ENCODE measurements at places on chromosomes 3 and 15.

- DNase-seq, result no peak
These were observed 46.2 kb upstream of the PLCL2 start for GRCh38 chr3:16838561-16838960.

- DNase-seq, result no peak
These were observed 236.0 kb downstream of the VPS13C start for GRCh38 chr15:61824291-61824690.

DNA sequence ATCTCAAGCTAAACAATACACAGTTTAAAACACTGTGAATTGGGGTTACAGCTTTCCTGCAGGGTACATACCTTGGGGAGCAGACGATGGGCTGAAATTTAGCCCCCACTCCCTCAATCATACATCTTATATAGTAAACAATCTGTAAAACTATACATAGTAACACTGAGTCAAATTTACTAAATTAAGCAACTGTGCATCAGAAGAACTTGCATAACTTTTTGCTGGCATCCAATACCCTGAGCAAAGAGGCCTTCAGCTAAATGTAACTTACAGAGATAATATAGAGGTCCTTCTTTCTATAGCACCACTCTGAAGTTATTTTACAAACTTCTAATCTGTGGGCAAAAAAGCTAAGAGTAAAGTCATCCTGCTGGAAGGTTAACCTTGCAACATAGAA lies 603.6 kb upstream of the TGFBR2 start:
- no peak for DNase-seq

DNA sequence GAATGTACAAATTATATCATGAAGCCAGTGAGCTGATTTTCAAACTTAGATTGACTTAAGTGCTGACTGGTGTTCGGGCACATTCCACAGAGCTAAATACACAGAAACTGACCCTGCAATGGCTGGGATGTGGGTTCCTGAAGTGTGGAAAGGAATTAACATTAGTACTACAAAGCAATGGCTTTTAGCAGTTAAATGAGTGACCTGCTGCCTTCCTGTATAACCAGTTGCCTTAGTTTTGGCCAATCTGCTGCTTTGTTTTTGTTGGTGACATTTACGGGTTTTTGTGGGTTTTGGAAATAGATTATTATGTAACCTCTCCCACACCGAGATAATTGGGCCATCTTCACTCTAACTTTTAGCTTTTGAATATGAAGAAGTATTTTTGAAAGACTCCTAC lies 2.4 kb upstream of the SKIC8 start:
- DNase-seq, result no peak

DNA sequence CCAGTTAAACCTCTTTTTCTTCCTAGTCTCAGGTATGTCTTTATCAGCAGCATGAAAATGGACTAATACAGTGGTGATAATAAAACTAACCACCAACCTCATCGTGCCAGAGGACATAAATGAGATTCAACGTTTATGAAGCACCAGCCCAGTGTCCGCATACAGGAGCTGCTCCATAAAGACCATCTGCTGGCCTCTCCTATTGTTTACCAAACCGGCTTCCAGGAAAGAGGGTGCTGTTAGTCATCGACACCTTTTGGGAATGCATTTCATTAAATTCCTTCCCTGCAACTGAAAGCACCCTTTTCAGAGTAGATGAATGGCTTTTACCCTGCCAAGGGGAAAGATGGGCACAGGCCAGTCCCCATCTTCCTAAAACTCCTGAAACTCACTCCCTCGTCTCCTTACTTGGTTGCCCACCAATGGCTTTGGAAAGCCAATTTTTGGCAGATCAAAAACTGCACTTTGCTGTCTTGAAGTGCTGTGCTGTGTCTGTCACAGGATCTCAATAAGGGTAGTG lies 122.1 kb downstream of the AQP9 start:
- no peak for DNase-seq

DNA sequence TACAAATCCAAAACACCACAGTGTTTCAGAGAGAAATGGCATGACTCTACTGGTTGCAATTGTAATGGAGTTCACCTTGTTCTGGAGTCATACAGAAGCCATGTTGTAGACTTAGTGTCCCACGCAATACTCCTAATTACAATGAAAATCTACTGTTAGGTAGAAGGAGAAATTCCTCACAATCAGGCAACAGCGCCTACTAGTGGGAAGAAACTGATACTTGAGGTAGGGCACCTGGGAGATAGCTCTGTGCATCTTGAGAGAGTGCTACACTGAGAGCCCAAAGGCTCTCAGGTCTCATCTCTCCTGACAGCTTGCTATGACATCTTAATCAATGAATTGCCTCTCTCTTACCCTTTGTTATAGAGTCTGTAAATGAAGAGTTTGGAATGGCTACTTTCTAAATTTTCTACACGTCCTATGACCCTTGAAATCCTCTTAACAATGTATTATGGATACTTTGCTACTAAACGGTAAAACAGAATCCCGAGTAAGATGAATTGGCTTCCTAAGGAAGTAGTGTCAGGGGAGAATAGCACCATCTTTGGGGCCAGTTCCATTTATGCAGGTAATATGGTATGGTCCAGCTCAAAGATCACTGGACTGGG lies 422.7 kb upstream of the TPRG1 start:
- DNase-seq, result peak; percentile 44

DNA sequence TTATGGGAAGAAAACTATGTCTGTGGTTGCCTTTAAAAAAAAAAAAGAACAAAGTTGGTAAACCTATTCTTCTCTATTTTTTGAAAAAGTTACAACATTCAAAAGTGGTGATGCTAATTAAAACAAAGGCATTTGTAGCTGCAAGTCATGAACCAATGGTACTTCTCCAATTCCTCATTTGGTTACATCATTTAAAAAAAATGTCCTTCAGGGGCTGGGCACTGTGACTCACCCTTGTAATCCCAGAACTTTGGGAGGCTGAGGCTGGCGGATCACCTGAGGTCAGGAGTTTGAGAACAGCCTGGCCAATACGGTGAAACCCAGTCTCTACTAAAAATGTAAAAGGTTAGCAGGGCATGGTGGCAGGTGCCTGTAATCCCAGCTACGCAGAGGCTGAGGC lies 574.6 kb downstream of the VGLL3 start:
- DNase-seq, result no peak

- DNase-seq, result no peak
These were observed 15.1 kb upstream of the BLM start for GRCh38 chr15:90701880-90702630.

DNA sequence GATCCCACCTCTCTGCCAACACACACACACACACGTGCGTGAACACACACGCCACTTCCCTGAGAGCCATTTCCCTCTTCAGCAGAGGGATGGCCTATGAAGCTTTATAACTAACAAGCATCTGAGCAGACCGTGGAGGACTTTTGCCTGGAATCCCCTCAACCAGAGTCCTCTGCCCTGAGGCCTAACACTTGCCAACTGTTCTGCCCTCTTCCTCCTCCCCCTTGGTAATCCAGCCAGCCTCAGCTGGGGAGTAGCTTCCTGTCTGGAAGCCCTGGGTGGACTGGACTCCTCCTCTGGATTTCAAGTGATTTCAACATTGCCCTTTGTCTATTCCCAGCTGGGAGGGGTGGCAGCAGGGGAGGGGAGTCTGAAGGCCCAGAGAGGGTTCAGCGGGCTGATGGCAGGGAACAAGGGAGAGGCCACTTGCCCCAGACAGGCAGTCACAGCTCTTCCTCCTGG lies 68.4 kb upstream of the HACD2 start:
- no peak for DNase-seq

DNA sequence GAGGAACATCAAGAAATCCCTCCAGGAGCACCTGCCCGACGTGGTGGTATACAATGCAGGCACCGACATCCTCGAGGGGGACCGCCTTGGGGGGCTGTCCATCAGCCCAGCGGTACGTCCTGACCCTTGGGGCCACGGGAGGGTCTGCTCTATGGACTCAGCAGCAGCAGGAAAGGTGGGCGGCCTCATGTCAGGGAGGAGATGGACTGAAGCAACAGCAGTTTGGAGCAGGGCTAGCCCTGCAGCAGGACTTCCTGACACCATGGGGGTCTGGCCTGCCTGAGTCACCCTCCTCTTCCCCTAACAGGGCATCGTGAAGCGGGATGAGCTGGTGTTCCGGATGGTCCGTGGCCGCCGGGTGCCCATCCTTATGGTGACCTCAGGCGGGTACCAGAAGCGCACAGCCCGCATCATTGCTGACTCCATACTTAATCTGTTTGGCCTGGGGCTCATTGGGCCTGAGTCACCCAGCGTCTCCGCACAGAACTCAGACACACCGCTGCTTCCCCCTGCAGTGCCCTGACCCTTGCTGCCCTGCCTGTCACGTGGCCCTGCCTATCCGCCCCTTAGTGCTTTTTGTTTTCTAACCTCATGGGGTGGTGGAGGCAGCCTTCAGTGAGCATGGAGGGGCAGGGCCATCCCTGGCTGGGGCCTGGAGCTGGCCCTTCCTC lies 24.2 kb downstream of the HDAC11 start:
- no peak for DNase-seq

- DNase-seq, result no peak
These were observed 52.1 kb downstream of the LRTM1 start for GRCh38 chr3:54875596-54876268.

DNA sequence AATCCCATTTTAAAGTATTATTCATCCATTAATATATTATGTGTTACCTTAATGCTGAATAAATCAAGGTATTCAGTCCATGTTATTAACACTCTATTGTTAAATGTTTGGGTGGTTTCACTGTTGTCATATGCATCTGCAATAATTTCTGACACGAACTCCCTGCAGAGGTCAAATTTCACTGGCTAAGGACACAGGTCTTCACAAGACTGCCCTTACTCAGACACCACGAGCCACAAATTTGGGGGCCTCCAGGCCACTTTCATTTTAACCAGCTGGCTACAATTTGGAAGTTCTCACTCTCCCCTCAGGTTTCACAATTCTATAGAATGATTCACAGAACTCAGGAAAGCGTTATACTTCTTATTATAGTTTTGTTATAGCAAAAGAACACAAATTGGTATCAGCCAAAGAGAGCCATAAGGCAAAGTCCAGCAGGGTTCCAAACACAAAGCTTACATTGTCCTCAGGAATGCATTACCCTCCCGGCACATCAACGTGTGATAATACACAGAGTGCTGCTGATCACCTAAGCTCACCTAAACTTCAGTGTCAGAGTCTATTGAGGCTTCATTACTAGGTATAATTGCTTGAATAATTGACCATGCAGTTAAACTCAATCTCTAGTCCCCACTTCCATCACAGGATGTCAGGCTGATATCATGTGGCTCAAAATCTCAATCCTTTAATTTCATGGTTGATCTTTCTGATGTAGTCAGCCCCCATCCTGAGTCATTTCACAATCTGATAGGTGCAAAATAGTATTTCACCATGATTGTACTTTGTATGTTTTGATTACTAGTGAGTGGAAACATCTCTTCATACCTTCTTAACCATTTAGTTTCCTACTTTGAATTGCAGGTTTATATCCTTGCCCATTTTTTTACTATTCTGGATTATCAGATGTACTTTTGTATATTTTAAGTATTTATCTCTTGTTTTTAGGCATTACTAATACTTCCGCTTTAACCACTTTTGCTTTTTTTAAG lies 441.4 kb upstream of the AGTR1 start:
- no peak for DNase-seq

GRCh38 chr3:15207836-15208504 lies 1.9 kb downstream of the CAPN7 start:
- DNase-seq, result no peak

- DNase-seq, result no peak
These were observed 23.9 kb downstream of the ALDH1L1 start for GRCh38 chr3:126156468-126156867.

GRCh38 chr3:69539134-69539533 lies 153.2 kb upstream of the FRMD4B start:
- DNase-seq, result no peak

- DNase-seq, result no peak
These were observed 16.9 kb upstream of the MORF4L1 start for GRCh38 chr15:78855746-78856145.
